ENCODE measurements at places on chromosomes 7 and 10.
A peak's percentile ranks its signal among the peaks of the same experiment; 100 is the strongest.

GRCh38 chr10:29163746-29164145 lies 125.1 kb upstream of the LYZL1 start:
- DNase-seq = no peak

- no peak for DNase-seq
These were observed 24.9 kb upstream of the SFRP5 start for GRCh38 chr10:97796651-97797050.

- DNase-seq = no peak
These were observed 259.3 kb downstream of the HTR7 start for GRCh38 chr10:90598513-90598912.

GRCh38 chr10:89589101-89589720 lies 53.8 kb upstream of the SLC16A12 start:
- DNase-seq = no peak

DNA sequence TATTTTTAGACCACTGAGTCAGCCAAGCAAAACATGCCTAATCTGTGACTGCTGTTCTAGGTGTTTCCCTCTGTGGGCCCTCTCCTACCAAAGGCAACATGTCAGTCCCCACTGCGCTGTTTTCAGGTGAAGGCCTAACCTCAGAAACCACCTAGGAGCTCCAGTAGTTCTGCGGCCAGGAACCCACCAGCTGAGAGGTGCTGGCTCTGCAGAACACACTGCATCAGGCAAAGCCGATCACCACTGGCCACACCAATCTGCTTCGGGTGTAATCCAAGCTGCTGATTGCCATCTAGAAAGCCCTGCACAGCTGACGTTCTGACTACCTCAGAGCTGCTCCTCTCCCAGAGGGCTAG lies 14.9 kb downstream of the CAMK2G start:
- DNase-seq = peak; percentile 54

DNA sequence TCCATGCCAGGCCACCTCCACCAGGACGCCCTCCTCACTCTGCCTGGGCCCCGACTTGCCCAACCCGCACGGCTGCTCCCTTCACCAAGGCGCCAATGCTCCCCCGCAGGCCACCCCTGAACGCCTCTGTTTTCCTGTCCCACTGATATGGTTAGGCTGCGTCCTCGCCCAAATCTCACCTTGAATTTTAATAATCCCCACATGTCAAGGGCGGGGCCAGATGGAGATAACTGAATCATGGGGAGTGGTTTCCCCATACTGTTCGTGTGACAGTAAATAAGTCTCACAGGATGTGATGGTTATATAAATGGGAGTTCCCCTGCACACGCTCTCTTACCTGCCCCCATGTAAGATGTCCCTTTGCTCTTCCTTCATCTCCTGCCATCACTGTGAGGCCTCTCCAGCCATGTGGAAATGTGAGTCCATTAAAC lies 29.8 kb downstream of the RSU1 start:
- DNase-seq = peak; percentile 29

DNA sequence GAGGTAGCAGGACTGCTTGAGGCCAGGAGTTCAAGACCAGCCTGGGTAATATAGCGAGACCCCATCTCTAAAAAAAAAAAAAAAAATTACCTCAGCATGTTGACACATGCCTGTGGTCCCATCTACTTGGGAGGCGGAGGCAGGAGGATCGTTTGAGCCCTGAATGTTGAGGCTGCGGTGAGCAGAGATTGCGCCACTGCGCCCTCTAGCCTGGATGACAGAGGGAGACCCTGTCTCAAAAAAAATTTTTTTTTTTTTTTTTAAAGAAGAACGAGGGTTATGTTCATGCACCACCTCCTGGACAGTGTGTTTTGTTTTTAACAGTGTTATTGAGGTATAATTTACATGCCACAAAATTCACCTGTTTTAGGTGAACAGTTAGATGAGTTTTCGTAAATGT lies 51.1 kb upstream of the SEPHS1 start:
- no peak for DNase-seq

- DNase-seq = no peak
These were observed 7.0 kb upstream of the MYO1G start for GRCh38 chr7:44985900-44986217.

GRCh38 chr10:131453721-131454634 lies 142.5 kb upstream of the TCERG1L start:
- peak; percentile 27 for DNase-seq

DNA sequence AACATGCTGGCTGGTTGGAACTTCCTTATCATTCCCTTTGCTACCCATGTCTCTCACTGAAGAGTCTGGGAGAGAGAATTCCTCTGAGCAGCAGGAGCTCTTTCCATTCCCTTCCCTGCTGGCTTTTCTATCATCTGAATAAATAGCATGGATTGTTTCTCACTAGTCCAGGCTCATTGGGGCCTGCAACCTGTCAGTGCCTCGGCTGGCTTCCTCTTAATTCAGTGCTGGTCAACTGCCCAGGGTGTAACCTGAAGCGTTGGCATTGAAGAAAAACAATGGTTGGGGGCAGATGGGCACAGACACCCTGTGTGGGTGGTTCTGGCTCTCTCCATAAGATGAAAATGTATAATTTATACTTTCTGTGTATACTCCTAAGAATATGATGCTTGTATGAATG lies 155.6 kb downstream of the ANLN start:
- no peak for DNase-seq
